ENCODE measurements at places on chromosomes 12 and 14.

DNA sequence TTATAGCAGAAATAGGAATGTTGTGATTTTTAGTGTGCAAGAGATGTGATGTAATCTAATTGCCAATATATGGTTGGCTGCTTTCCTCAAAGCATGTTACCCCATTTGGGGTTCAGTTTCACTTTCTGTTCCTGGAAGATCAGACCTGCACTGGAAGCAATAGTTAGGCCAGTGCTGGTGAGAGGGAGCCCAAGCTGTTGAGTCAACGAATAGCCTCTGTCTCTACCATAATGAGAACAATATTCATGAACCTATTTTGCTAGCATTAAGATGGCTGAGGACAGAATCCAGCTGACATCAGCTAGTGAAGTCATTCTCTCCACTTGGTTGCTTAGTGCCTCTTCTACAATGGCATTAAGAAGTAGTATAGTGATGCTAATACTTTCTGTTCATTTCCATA is 379.9 kb upstream of the DCN start:
- no peak for DNase-seq

GRCh38 chr12:107351713-107352112 is 258.4 kb upstream of the CRY1 start:
- no peak for DNase-seq

DNA sequence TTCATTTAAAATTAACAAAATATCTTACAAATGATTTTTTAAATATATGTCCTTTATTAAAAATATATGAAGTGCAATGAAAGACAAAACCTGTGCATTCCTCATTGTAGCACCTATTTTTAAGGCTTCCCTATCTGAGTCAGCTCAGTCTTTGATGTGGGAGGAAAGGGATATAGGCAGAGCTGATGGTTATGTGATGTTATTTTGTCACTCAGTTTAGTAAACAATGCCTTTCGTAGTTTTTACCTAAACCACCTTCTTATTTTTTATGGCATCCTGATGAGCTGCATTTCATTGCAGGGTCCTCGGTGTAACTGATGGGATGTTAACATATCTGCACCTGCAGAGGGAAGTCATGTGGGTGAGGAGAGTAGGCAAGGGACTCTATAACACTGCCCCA is 58.9 kb upstream of the FRMD6 start:
- no peak for DNase-seq

DNA sequence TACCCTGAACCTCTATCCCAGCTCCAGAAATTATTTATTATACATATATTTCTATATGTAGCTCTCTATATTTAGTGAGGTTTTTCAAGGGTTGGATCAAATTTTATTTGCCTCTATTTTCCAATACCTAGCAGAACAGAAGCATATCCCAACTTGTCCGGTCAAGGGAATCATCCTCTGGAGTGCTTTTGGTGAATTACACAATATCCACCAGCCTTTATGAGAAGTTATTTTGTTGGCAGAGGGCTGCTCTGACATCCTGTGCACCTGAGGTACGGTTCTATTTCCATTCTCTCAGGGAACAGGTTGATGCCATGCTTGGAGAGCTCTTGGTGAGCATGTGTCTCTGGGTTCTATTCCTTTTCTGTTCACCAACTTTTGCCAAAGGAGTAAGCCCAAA is 1056.4 kb downstream of the GALC start:
- DNase-seq: no peak

DNA sequence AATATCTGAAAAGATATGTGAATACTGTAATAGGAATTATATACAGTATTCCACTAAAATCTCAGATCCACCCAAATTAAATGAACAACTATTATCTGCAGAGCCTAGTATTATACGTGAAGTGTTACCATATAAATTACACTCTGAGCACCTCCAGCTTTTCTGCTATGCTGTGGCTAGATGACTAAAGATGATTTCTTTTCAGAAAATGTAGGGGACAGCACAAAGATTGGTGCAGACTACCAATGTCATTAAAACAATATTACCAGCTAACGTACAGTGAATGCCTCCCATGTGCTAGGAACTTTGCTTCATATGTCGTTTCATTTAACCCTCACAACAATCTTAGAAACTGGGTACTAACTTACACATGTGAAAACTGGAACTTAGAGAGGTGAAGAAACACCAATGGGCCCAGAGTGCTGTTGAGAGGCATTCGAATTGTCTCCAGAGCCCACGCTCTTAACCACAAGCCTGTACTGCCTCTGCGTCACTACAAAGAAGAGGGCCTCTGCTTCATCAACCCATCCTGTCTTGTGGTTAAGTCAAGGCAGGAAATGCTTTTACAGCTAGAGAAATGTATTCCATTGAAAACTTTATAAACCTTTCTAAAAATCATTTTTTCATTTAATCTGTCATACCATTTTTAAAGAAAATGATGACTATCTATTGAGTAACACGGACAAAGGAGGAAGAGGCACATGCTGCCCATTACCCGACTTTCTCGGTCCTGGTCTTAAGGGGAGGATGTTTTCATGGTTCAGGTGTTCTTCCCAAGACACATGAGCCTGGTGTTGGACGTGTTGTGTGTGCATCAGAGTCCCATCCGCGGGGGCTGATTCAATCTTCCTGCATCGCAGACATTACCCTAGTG is 1.3 kb downstream of the GPR65 start:
- DNase-seq: no peak

GRCh38 chr12:113660936-113661335 is 189.3 kb upstream of the LHX5 start:
- no peak for DNase-seq

- no peak for DNase-seq
Measured at GRCh38 chr12:10941916-10942607, 3.0 kb upstream of the TAS2R14 start.

- no peak for DNase-seq
Measured at GRCh38 chr12:132176385-132176919, 32.2 kb downstream of the NOC4L start.

Measured in substantia nigra (tissue), 51 donors.